ENCODE measurements at places on chromosomes 3 and 15. TPM values are rescaled to one million over a fixed set of nuclear protein-coding genes. Genes with fewer than 3 reads are reported as not detected.

Gene KNL1
- total RNA-seq = 1.6 TPM

Gene ISLR
- total RNA-seq = 29.9 TPM

Gene SLC4A7
- total RNA-seq = 22.7 TPM

Gene TEX264
- 59.1 TPM for total RNA-seq

DNA sequence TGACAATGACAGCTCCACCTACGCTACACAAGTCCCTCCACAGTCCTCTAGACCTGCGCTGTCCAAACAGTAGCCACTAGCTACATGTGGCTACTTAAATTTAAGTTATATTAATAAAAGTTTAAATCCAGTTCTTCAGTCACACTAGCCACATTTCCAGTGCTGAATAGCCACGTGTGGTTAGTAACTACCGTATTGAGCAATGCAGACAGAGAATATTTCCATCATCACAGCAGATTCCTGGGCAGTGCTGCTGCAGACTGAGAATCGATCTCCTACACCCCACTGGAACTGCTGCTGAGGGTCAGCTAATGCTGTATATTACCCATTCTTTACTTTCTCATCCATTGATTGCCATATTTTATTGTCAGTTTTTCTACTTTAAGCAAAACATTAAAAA is 40.9 kb downstream of the HDC start:
- no peak for DNase-seq

DNA sequence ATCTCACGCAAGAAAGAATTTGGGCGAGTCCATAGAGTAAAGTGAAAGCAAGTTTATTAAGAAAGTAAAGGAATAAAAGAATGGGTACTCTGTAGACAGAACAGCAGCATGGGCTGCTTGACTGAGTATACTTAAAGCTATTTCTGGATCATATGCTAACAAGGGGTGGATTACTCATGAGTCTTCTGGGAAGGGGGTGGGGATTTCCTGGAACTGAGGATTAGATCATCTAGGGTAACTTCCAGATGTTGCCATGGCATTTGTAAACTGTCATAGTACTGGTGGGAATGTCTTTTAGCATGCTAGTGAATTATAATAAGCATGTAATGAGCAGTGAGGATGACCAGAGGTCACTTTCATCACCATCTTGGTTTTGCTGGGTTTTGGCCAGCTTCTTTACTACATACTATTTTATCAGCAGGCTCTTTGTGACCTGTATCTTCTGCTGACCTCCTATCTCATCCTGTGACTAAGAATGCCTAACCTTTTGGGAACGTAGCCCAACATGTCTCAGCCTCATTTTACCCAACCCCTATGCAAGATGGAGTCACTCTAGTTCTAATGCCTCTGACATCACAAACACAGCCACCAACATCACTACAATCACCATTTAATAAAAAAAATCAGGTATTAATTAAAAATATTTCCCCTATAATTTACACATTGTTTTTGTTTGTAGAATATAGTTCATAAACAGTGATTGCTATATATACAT is 890.7 kb upstream of the EPHA6 start:
- DNase-seq = no peak

DNA sequence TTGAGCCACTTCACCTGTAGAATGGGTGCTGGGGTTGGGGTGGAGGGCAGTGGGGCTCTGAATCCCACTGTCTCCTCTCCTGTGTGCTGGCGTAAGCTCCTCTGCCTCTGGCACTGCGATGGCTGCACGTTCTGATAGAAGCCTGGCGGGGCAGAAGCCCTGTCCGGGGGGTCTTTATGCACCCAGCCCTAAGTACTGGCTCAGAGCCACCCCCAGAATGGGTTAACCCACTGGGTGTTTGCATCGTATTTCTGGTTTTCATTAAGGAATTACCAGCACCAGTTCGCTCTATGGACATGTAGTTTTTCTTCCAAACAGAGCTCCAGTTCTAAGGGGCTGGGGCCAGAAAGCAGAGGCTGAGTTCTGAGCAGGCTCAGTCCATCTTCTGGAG is 37.7 kb upstream of the CDCP1 start:
- DNase-seq = no peak

DNA sequence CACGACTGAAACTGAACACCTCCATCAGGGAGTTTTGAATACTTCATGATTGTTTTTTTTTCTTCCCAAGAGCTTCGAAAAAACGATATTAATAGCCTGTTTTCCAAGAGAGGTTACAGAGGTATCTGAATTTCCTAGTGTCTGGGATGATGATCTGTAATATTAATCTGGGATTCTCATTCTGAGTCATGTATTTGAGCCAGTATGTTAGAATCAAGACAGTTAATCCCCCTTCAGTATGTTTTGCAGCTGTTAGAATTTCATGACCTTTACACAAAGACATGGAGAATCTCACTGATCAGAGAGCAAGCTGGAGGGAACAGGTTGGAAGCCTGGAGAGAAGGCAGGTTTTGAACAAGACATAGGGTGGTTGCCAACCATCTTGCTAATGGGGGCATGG is 234.5 kb upstream of the GAP43 start:
- DNase-seq = no peak

- DNase-seq = no peak
Observed at GRCh38 chr3:190619761-190620160, 105.9 kb downstream of the IL1RAP start.

DNA sequence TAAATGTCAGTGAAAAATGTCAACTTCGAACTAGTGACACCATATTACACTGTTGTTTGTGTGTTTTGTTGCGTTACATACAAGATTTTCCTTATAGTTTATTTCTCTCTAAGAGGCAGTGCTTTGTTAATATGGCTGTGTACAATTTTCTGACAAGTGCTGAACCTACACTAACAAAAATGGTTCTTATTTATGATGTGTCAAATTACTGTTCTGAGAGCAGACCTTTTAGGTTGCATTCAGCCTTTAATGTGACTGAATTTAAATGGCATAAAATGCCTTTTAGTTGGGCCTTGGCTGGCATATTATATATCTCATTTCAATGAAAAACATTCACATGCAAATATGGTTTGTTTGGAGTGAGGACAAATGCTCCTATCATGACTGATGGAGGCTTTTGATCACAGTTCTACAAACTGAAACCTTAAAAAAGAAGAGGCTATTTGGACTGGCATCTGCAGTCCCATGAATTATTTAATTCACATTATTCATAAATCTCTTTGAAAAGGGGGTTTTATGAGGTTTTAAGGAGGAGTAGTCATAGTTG is 750.6 kb downstream of the CADM2 start:
- DNase-seq = no peak

GRCh38 chr15:48541341-48542278 is 103.9 kb downstream of the FBN1 start:
- DNase-seq = no peak

DNA sequence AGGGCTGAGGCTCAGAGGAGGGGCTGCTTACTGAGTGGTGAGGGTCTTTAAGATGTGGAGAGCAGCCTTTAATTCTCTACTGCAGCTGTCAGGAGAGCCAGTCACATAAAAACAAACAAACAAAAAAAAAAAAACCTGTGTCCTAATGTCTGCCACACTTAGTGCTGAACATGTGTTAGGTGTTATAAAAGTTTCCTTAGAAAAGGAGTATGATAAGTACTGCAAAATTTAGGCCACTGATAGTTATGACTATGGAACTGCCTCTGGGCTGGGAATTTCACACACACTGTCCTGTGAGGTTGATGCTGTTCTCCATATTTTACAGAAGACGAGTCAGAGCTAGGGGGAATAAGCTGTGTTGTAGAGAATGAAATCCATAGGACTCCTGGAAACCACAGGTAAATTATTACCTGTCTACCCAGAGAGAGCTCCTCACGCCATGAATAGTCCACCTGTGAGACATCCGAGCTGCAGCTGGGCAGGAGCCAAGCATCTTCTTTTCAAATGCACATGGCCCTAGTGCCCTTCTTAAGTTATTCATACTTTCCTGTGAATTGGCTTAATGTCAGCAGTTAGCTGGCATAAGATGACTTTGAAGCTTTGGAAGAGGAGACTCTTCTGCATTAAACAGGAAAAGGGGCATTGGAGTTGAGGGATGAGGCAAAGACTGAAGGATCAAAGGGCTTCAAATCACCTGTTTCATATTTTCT is 34.5 kb upstream of the SKOR1 start:
- DNase-seq = no peak

- no peak for DNase-seq
Observed at GRCh38 chr3:30486368-30486767, 120.0 kb upstream of the TGFBR2 start.
